ENCODE measurements at places on chromosomes 3 and 15. TPM values are rescaled to one million over a fixed set of nuclear protein-coding genes. Genes with fewer than 3 reads are reported as not detected.

GRCh38 chr3:78724859-78725258 lies 1042.9 kb downstream of the ROBO1 start:
- DNase-seq: no peak

DNA sequence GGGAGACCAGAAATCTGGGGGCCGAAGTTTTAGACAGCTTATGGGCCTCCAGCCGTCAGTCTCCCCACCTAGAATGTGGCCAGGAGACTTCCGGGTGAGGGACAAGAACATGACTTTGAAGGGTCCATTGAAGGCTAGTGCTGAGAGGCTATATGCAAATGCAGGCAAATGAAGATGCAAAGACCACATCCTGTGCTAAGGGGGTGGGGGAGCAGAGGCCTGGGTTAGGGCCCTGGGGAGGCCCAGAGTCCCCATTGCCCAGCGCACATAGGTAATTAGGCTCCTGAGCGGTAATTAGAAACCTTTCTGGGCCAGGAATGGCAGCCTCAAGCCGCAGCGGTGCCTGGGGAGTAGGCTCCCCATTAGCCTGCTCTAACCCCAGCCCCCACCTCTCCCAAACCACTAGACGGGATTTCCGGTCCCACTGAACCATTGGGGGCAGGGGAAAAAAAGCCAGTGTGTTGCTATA lies 6.8 kb downstream of the CSK start:
- no peak for DNase-seq

- no peak for DNase-seq
Observed at GRCh38 chr15:42914728-42915497, 5.7 kb downstream of the TTBK2 start.

DNA sequence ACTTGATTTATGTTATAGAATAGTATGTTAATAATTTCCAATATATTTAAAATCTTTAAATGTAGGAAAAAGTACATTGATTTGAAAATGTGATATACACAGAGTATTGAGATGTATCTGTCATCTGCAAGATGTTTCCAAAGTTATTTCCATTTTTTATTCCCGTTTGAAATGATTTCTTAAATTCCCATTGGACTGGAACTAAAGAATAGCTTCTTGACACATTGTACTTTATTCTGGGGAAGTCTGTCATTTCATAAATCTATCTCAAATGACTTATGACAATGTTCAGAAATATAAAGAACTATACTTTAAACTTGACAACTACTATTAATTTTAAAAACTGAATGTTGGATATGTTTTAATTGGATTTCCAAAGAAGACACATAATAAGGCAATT lies 489.6 kb downstream of the ROBO2 start:
- DNase-seq: no peak

- peak; percentile 42 for DNase-seq
Observed at GRCh38 chr3:66138336-66139313, 82.2 kb upstream of the SLC25A26 start.

DNA sequence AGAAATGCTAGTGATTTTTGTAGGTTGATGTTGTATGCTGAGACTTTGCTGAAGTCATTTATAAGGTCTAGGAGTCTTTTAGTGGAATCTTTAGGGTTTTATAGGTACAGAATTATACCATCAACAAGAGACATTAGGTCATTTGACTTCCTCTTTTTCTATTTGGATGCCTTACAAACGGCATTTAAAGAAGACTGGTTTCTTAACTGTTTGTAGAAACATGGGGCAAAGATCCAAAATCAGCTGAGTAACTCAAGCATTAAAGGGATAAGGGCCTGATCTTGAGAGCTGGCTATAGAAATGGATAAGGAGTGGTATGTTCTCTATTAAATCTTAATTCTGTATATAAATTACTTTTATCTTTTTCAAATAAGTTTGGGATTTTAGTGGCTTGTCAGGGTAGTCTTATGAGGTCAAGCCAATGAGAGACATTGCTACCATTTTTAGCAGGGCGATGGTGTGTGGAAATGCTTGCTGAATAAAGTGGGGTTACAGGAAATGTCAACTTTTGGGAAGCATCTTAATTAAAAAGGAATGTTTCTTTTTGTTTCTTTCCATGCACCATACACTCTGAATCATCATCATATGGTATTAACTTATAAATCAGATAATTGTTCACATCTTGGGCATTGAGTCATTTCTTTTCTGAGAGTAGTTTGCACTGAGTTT lies 197.7 kb upstream of the GBE1 start:
- no peak for DNase-seq

GRCh38 chr15:77418391-77418965 lies 1.4 kb downstream of the PEAK1 start:
- no peak for DNase-seq

DNA sequence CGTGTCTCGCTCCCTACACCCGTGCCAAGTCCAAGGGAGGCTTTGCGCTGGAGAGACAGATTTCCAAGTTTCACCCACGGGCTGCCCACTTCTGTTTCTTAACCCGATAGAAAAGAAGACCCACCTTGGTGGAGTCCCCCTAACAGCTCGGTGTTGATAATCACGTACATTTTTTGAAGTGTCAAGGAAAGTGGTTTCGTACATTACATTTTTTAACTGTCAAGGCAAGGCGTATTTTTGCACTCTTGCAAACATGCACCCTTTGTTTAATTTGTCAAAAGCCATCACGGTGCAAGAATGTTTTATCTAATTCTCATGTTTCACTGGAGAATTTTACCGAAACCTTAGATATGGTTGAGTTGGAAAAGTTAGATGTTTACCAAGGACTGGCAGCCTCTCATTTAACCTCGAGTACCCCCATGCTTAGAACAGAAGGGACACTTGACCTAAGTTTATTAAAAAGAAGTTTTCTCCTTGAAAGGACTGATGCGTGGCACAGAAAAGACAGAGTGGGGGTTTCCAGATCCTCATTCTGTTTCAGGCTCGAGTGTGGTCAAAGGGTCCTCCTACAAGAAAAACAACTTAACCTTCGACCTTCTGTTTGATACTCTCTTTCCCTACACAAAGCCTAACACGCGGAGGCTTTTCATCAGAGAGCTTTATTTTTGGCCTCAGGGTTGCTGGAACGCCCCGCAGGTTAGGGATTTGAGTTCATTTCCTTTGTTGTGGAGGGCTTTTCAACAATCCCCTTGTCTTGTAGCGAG lies 882 bp downstream of the GXYLT2 start:
- DNase-seq: peak; percentile 40

GRCh38 chr3:172132159-172132586 lies 92.8 kb downstream of the FNDC3B start:
- no peak for DNase-seq

- no peak for DNase-seq
Observed at GRCh38 chr15:98977441-98977840, 30.2 kb downstream of the PGPEP1L start.

- no peak for DNase-seq
Observed at GRCh38 chr15:85988741-85989140, 90.9 kb upstream of the AGBL1 start.

- peak; percentile 85 for DNase-seq
Observed at GRCh38 chr15:65049418-65049840, 4.2 kb downstream of the SLC51B start.

- DNase-seq: no peak
Observed at GRCh38 chr3:94070341-94070911, 7.6 kb downstream of the NSUN3 start.

DNA sequence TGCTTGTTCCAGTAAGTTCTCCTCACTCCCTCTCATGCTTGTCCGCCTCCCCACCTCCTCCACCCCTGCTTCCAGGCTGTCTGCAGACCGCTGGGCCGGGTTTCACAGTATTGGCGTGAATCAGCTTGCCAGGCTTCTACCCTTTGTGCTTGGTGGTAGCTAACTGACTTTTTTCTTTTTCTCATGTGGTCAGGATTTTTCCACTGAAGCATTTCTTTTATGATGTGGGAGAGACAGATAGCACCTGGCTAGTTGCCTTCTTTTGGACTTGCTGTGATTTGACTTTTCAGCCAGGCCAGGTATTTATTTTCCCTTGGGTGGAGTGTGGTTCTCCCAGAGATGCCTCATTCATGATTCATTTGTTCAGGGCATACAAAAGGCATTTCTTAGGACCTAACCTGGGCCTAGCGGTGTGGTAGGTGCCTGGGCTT lies 60.6 kb downstream of the ST6GAL1 start:
- no peak for DNase-seq

GRCh38 chr15:49890689-49891088 lies 228.3 kb downstream of the ATP8B4 start:
- DNase-seq: no peak

- DNase-seq: no peak
Observed at GRCh38 chr3:57116501-57116900, 48.7 kb downstream of the IL17RD start.

DNA sequence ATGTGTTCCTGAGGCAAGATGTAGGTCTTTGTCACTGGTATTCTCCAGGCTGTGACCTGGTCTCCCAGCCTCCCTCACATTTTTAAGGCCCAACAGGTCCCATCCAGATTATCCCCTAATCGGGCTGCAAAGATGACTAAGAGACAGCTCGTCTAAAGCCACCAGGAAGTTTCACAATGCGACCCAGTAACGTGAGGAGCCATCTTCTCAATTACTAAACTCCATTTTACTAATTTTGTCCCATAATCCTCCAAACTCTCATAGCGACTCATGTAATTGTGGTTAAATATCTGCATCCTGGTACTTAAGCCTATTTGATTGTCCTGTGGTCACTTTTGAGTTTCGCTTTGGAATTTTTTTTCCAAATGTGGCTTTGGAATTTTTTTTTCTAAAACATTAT lies 8.7 kb upstream of the PLA2G4F start:
- DNase-seq: no peak

- no peak for DNase-seq
Observed at GRCh38 chr3:114553949-114554593, 260.2 kb downstream of the TIGIT start.

GRCh38 chr3:54228806-54229205 lies 106.5 kb downstream of the CACNA2D3 start:
- no peak for DNase-seq

Gene C3orf18
- 12.7 TPM for total RNA-seq

Gene SLC22A13
- total RNA-seq: 0.41 TPM

Gene TPRG1
- 0.61 TPM for total RNA-seq

Gene PLCL2
- 9.4 TPM for total RNA-seq

Gene POLR2M
- 73.6 TPM for total RNA-seq

Gene MYH15
- 0.20 TPM for total RNA-seq

Gene SSUH2
- total RNA-seq: 18.0 TPM
